ENCODE measurements at places on chromosomes 16 and 17.

GRCh38 chr17:41977991-41978390 is 11.4 kb downstream of the CNP start:
- no peak for DNase-seq

DNA sequence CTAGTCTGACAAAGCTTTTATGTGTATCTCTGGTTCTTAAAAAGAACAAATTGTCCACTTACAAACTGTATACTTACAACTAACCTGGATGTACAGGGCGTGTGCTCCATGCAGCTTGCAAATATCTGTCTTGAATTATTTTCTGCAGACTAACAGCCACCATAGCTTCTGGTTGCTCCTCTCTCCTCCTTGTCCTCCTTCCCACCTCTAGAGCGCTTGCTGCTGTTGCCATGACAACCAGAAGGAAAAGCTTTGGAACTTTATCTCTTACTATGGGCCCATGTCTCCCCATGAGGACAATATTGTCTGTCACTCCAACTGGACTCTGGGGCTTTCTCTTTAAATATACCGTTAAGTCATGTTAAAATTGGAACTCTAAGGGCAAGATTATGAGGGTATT is 71.5 kb upstream of the DHX40 start:
- DNase-seq, result no peak

GRCh38 chr16:69077251-69077650 is 28.2 kb upstream of the HAS3 start:
- DNase-seq, result peak; percentile 18

DNA sequence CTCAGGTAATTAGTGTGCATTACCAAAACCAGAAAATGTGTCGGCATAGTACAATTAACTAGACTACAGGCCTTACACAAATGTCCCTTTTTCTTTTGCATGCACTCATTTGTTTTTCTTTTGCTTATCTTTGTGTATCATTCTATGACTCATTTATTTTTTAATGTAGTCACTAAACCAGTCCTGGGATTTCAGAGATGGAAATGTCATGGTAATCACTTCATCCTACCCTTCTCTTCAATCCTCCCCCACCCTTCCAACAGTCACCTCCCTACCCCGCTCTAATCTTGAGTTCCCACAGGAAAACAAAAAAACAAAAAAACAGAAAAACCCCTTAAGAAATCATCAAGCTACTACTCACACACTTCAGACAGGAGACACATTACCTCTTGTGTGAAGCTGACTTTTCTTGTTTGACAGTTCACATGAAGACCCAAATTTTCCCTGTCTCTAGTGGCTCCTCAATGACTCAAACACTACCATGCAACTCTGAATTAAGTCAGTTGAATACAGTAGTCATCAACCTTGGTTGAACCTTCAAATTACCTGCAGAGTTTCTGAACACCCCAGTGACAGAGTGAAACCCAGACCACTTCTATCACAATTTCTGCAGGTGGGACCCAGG is 242.4 kb upstream of the SALL1 start:
- no peak for DNase-seq

DNA sequence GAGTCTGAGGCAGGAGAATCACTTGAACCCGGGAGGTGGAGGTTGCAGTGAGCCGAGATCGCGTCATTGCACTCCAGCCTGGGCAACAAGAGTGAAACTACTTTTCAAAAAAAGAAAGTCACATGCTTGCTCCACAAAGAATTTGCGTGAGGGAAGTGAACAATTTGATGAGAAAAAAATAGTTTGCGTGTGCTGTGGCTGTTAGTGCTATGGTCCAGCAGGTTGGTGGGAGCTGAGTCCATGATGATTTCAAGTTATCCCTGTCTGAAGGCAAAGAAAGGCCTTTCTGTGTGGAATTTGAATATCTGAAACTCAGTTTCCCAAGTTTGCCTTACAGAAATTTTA is 21.0 kb downstream of the PRCD start:
- DNase-seq, result no peak

GRCh38 chr16:65964752-65965151 is 401.7 kb upstream of the CDH5 start:
- DNase-seq, result no peak

DNA sequence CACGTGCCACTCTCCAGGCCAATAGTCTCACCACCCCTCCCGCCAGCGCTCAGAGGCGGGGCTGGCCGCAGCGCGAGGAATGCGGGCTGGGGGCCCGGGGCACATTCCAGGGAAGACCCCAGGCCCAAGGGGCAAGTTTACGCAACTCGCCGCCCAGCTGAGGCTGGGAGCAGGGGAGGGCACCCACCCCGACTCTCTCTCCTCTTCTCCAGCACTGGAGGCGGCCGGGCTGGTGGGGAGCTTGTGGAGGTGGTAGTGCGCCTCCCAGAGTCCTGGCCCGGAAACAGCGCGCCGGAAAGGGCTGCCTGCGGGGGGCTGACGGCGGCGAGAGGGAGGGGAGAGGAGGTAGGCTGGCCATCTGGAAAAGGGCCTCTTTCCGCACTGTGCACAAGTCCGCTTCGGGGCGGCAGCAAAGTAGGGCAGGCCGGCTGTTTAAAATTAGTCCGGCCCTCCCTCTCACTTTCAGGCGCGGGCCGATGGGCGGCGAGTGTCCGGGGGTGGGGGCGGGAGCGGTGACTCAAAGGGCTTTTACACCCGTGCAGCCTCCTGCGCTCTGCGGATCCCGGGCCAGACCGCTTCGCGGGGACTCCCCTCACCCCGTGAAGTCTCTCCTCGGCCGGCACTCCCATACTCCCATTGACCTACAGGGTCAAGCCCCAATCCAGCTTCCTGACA is 1.1 kb downstream of the FHOD1 start:
- peak; percentile 78 for DNase-seq

GRCh38 chr17:31508288-31509094 is 117.0 kb downstream of the RAB11FIP4 start:
- DNase-seq, result no peak

DNA sequence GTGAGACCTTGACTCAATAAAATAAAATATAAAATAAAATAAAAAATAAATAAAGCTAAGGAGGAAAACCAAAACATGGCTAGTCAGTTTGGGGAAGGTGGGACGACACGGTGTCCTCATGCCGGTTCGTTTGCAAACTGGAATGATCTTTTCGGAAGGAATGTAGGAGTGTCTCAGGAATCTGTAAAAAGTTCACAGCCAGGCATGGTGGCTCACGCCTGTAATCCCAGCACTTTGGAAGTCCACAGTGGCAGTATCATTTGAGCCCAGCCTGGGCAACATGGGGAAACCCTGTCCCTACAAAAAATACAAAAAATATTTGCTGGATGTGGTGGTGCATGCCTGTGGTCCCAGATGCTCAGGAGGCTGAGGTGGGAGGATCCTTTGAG is 14.7 kb upstream of the RPTOR start:
- no peak for DNase-seq

- DNase-seq, result no peak
These were observed 29.1 kb upstream of the TNS4 start for GRCh38 chr17:40530531-40530994.

DNA sequence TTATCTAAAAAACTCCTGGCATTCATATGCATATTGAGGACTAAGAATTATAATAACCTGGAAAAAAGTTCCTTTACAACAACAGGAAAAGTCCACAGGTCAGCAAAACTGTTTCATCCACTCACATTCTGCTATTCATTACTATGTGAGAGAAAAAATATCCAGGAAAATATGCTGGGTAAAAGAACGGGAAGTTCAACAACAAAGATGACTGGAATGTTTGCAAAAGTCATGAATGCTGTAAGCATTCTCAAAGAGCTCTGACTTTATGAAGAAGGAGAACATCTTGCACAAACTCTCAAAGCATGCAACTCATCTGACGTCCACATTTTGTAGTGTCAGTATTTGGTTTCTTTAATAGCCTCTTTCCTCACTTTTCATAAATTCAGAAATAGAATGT is 56.9 kb upstream of the ALDH3A1 start:
- DNase-seq, result no peak

GRCh38 chr16:17251496-17251895 is 219.3 kb downstream of the XYLT1 start:
- no peak for DNase-seq

- no peak for DNase-seq
These were observed 24.5 kb downstream of the AKAP1 start for GRCh38 chr17:57109393-57110151.
